ENCODE measurements at places on chromosomes 11 and 22.

DNA sequence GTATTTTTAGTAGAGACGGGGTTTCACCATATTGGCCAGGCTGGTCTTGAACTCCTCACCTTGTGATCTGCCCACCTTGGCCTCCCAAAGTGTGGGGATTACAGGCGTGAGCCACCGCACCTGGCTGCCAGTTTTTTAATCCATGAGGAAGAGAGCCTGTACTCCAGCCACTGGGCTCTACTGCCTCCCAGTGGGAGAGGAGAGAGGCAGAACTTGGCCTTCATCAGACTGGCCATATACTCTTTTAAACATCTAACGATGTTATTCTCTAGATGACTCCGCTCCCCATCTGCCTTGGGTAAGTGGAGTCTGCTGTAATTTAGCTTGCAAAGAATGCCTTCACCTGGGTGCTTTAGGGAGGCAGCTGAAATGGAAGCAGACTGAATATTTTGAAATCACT lies 34.6 kb downstream of the SLC6A5 start:
- DNase-seq = no peak

DNA sequence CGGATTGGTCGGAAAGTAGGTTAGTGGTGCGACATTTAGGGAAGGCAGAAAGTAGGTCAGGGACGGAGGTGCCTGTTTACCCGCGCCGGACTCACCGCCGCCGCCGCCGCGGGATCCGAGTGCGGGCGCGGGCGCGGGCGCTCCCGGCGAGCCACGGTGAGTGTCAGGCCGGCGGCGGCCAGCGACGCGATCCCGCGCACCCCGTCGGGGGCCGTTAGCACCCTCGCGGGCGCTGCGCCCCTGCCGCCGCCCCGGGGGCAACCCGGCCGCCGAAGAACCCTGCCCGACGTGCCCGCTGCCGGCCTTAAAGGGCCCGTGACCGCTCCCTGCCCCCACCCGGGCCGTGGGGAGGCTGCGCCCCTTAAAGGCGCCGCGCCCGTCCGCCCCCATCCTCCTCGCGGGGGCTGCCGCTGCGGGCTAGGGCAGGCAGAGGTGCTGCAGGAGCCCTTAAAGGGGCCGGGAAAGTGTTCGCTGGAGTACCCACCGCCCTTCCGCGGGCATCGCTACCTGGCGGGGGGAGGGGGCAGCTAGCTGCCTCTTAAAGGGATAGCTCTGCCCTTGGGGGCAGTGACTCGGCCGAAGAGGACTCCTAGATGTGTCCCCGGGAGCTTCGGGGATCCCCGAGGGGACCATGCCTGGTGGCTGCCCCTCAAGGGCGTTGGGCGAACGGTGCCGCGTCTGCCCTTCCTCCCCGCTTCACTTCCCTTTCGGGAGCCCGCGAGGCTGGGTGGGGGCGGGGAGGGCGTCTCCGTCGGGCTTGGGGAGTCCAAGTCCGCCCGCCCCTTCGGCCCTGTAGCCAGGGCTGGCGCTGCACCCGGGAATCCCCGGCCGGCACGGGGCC lies at the start of gene BMAL1:
Gene BMAL1 (plus strand): TSS at position 23 of the 841 bp plus-strand sequence. CDS start 76,519 bp downstream, outside the sequence.
- no peak for DNase-seq

GRCh38 chr11:78190374-78190773 lies 1.7 kb downstream of the USP35 start:
- DNase-seq = no peak

DNA sequence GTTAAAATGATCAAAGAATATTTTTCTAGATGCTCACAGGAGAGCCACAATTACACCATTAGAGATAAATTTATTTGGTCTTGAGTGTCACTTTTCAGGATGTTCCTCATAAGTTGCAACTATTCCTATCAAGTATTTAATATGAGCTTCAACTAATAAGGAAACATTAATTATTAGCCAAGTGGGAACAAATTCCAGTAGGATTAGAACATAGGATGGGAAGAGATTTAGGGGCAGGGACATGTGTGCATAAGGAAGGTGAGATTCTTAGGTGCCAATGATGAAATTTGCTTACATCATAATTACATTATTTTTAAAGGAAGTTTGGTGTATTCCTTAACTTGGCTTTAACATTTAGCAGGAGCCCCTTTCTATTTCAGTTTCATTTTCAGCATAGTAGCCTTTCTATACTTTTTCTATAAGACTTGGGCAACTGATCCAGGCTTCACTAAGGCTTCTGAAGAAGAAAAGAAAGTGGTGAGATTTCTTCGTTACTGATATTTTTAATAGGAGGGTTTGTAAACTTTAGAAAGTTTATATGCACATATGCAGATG lies 38.8 kb downstream of the CSRP3 start:
- DNase-seq = no peak

DNA sequence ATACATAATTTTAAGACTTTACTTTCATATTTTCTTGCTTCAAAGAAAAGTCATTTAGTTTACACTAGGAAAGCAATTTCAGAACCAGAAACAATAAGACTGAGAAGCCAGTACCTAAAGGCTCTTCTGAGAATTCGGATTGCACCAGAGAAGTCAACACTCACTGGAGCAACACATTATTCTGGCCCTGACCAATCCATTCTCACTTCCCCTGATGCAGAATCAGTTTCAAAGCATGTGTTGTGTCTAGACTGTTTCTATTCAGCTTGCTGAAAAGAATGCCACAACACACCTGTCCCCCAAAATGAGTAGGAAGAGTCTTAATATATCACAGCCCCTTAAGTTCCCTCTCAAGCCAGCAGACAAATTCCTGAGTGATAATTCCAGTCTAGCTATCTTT lies 1074.3 kb upstream of the TENM4 start:
- no peak for DNase-seq

GRCh38 chr11:61924064-61924455 lies 6.7 kb upstream of the RAB3IL1 start:
- no peak for DNase-seq

DNA sequence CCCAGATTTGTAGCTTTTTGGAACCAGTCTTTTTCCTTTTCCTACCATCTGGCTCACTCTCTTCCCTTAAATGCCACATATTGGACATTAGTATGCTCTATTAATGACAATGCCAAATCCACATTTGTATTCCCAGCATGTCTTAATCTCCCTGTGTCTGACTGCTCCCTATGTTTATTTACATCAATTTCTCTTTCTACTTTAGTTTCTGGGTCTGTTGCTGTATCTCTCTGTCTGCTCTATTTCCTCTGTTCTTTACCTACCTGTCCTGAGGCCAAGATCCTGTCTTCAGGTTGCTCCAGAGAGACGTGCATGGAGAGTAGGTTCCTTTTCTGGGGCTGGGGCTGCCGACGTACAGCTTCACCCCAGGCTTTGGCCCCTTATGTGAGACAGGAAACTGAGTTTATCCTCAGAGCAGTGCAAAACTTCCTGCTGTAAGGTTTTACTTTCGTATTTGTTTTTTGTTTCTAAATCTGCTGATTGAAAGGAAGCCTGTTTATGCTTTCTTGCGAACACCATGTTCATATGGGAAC lies 25.6 kb downstream of the OR2AG2 start:
- DNase-seq = no peak

DNA sequence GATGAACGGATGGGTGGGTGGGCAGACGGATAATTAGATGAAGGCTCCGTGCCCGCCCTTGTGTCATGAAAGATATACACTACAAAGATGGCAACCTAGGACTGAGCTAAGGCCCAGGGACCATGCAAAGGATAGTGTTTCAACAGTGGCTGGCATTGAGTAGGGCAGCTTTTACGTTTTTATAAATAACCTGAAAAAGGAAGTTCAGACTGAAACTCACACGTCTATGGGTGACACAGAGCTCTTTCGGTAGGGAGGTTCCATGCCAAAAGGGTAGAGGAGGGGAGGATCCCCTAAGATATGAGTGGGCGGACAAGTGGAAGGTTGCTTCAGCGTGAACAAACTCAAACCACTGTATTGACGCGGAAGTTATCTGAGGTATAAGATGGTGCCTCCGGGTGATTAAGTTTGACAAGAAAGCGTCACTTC lies 90.5 kb downstream of the UBASH3B start:
- peak; percentile 74 for DNase-seq

DNA sequence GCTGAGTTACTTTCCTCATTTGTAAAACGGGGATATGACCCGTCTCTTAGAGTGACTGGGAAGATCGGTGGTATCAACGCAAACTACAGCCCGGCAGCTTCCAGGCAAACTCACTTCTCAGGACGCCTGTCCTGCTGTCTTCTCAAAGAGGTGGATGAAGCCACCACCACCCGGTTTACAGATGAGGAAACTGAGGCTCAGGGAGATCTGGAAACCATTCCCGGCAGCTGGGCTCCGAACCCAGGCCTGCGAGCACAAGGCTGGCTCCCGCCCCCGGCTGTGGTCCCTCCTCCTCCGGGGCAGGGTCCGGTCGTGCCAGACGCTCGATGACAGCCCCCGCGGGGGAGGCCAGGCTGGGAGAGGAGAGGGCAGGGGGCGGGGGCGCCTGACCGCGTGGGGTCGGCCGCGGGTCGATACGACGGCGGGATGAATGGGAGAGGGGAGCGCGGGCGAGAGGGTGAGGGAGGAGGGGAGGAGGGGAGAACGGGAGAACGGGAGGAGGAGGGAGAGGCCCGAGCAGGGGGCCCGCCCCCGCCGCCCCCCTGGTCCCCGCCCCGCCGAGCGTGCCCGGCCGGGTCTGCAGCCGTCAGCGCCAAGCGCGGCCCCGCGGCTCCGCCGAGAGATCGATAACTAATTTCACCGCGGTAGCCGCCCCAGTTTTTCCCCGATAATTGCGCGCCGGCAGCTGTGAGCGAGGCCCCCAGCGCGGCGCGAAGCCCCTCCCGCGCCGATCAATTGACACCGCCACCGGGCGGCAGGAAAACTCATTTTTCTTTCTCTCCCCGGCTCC lies 14.0 kb downstream of the IGLL1 start:
- DNase-seq = no peak

GRCh38 chr11:66846671-66847091 lies 3.4 kb downstream of the RCE1 start:
- DNase-seq = no peak

DNA sequence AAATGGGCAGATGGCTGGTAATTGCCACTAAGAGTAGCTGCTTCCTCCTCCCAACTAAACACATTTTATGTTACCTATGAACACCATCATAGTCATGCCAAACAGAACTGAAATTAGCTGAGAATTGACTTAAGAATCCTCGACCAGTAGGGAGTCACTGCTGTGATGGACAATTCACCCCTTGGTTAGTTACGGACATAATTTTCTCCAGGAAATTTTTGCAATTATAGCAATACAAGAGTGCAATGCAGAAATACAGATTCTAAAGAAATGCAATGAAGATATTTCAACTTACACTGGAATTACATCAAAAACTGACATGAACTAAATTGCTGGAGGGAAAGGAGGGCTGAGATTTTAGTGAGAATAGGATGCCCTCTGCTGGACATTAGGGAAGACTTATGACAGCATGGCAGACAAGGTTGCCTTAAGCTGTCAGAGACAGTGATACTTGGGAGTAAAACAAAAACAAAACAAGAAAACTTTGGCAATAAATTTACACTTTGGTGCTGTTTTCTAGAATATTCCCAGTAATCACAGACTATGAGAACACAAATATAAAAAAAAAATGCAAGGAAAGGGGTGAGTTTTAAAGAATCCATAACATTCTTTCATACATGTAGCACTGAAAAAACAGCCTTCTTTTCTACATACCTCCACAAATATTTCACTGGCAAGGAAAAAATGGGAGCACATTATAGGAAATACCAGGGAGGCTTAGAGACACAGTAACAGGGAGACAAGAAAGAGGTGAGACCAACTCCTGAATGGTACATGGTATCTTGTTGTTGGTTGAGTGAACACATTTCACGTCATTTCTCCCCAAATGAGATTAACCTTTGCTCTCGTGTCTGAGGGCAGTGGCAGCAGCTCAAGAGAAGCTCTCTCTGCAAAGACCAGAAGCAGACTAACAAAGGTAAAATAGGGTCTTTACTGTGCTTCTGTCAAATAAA lies 11.2 kb upstream of the PPP2R1B start:
- no peak for DNase-seq

- peak; percentile 13 for DNase-seq
Measured at GRCh38 chr22:35380537-35381423, at the start of gene HMOX1. Gene HMOX1, plus strand, starts transcription at chr22:35381096. Its CDS starts 78 bp downstream, at chr22:35381174.

DNA sequence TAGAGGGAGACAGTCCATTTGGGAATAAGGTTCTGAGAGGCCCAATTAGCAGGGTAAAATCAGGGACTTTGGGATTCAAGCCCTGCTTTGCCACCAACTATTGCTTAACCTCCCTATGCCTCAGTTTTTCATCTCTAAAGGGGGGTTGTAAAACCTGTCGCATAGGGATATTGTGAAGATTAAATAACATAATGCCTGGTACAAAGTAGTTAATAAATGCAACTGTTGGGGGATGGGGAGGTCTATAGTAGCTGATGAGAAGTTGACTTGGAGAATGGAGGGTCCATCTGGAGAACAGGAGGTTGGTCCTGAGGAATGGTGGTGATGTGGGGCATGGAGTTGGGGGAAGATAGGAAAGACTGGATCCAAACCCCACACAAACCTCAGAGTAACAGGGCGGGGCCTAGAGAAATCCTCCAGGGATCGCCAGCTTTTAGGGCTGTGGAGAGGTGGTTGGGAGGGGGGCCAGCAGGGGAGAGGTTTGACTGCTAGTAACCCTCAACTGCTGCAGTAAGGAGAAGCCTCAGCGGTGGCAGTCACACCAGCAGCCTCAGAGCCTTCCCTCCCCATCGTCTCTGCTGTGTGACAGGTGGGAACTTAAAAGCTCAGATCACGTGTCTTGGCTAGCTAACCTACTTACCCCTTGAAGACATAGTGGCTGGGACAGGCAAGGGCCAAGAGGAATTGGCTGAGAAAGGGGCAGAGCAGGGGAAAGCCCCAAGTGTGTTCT lies 1.1 kb upstream of the ABCG4 start:
- DNase-seq = no peak

DNA sequence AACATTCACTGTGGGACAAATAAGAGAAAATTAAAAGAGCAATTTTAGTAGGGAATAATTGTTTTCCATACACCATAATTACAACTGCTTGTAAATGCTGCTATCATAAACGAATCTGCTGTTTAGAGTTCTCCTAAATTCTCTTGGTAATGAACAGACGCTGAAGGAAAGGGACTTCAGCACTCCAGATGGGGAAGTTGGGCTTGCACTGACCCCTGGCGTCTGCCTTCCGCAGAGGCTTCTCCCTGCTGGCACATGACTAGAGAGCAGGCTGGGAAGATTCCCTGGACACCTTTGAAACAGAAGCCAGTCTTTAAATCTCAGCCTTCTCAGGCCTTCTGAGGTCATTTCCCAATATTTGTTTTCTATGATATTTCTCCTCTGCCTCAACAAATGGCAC lies 84.1 kb downstream of the NXPE2 start:
- no peak for DNase-seq

DNA sequence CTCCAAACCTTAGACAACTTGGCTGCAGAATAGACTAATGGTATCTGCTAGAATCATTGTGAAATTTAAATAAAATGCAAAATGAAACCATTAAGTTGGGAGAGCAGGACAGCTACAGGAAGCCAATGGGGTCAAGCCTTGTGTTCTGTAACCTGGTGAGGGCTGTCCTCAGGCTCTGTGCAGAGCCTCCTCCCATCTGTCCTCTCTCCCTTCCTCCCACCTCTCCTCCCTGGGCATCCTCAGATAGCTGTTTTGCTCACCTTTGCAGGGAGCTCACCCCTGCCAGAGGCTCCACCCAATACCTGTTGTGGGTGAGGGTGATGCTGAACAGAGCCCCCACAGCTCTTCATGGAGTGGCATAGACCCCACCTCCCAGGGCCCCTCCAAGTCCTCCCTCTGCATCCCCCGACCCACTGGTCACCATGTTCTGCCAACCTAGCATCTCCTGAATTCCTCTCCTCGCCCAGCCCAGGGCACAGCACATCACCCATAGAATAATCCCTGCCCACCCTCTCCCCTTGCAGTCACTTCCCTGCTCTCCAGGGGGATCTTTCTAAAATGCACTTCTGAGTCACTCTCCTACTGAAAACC lies 100.3 kb downstream of the PDE2A start:
- DNase-seq = no peak

- DNase-seq = no peak
Measured at GRCh38 chr11:66365711-66366619, 5.6 kb downstream of the SLC29A2 start.

- no peak for DNase-seq
Measured at GRCh38 chr22:37126383-37126782, 16.9 kb upstream of the TMPRSS6 start.

Data from stimulated activated CD8-positive, alpha-beta memory T cell treated with anti-CD3 and anti-CD28 coated beads, Interleukin-7, amount 100 ng/mL, for 4 hours (primary cell).